ENCODE measurements at places on chromosomes 5 and 9. TPM values are rescaled to one million over a fixed set of nuclear protein-coding genes. Genes with fewer than 3 reads are reported as not detected.

- no peak for DNase-seq
These were observed 9.9 kb downstream of the C9orf40 start for GRCh38 chr9:74942801-74943200.

DNA sequence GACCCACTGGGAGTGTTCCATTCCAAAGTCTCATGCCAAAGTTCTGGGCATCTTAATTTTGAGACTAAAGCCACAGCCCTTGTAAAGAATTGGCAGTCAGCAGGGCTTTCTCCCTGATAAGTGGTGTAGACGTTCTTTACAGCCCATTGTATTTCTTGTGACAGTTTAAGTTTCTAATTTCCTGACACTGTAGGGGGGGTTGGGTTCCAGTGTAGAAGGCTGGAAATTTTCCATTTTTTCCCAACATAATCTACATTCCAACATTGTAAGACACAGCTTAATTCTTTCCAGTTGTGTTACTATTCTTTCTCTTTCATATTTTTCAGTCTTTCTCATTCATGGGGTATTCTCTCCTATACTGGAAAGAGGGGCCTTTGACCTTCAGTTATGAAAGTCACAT is 121.1 kb downstream of the FBXL7 start:
- DNase-seq, result no peak

DNA sequence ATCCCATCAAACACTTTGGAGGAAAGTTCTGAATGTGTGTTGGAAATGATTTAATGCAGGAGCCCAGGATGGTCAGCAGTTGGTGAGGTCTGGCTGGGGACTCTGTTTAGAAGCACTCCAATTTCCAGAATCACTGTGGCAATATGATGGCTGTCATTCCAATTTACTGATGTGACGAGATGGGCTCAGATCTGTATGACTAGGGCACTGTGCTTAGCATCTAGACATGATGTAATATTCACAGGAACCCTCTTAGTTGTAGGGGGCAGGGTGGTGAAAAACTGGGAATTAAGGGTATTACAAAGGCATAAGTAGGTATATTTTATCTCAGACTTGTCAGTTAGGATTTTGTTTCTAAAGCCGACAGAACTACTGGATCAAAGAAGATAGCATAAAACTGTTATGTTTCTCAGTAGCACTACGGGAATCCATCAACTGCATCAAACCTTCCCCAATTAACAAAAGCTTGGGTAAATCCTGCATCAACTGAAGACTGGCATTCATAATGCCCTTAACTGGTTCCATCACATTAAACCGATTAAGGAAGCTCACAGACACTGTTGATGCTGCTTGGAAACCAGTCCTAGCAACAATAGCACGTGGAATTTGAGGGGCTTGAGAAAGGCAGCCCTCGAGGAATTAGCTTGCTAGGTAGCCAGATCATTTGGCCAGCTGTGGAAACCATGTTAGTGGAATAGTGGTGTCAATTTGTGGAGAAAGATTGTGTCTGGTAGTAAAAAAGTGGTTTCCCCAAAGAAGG is 86.1 kb downstream of the SV2C start:
- no peak for DNase-seq

DNA sequence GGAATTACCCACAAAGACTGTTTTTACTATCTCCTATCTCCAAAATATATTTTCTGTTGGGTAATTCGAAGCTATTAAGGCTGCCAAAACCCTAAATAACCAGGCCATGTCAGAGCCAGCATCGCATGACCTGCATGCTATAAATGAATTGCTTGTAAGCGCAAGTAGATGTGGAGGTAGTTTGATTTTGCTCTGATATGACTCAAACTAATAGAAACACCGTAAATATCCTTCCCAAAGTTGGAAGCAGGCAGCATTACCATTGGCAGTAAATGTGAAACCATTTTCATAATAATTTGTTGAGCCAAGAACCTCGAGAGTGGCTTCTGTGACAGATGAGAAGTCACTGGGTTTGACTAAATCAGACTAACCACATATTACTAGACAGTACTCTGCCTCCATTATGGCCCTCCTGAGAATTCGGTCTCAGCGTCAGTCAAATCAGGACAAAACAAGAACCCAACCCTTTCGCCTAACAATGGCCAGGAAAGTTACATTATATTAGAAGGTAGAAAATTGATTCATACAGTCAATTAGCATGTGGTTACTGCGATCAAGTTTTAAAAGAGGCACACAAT is 289.8 kb downstream of the SPOCK1 start:
- no peak for DNase-seq

DNA sequence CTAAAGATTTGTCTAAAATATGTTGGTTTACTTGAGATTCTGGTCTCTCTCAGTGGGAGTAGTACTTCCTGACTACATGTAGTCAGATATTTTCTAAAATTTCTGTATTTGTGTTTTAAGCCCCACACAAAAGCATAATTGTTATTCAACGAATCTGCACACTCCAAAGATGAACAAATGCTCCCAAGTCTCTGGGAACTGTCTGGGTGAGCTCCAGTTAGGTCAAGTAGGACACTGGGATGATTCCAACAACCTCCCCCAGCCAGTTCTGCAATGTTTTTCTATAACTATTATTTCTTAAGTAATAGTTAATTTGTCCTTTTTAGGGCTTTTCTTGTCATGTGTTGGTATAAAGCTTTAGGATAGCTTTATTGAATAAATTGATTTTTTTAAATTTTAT is 174.6 kb downstream of the FAM174A start:
- no peak for DNase-seq

DNA sequence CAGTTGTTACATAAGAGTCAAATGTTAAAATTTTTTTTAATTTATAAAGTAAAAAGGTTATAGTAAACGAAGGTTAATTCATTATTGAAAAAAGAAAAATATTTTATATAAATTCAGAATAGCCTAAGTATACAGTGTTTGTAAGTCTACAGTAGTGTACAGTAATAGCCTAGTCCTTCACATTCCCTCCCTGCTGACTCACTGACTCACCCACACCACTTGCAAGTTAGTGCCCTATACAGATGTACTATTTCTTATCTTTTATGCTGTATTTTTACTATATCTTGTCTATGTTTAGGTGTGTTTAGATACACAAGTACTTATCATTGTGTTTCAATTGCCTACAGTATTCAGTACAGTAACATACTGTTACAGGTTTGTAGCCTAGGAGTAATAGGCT is 57.6 kb downstream of the MAMDC2 start:
- no peak for DNase-seq

GRCh38 chr9:20728493-20729220 is 44.6 kb downstream of the FOCAD start:
- peak; percentile 6 for DNase-seq

GRCh38 chr9:30534896-30535295 is 1849.5 kb upstream of the ACO1 start:
- no peak for DNase-seq

DNA sequence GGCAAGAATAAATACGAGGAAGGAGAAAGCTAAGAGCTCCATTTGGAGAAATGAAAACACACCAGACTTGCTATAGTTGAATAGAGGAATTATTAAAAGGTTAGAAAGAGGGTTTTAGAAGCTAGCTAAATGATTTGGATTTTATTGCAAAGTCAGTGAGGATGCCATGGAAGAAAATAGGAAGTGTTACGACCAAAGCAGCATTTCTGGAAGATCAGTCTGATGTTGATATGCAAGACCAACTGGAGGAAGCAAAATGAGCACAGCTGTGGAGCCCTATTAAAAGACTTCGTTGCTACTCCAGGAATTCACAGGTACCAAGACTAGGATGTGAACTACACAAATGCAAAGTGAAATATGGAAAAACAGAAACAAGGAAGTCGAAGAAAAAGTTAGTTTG is 2.1 kb downstream of the DHX29 start:
- DNase-seq, result no peak

- no peak for DNase-seq
These were observed 235.4 kb upstream of the TAS2R1 start for GRCh38 chr5:9865574-9865973.

DNA sequence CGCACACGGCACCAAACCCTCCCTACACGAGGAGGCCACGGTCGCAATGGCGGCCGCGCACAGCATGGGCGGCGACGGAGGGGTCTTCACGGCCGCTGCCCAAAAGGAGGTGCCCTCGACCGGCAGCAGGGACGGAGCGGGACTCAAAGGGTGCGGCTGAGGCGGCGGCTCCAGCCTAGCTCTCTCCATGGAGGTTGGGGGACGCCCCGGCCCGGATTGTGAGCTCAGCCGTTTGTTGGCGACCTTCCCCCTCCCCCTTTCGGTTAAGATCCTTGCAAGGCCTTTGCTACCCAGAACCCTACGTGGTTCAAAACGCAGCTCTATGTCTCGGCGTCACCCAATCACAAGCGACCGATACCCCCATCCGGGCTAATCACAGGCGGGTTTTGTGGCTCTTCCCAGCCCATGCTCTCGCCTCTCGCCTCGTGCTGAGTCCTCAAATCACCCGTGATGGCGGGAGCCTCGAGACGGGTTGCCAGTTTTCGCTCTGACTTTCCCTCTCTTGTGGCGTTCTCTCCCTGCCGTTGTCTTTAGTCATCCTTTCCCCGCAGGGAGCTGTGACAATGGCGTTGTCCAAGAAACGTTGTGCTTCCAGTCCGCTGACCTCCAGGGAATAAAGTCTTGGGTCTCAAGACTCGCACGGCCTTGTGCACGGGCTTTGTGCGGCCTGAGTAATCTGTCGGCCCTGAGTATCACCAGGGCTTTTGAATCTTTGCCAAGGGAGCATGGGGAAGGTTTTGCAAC is 19.5 kb downstream of the C5orf52 start:
- DNase-seq, result no peak

GRCh38 chr9:126763130-126763764 is 41.6 kb upstream of the ZBTB43 start:
- peak; percentile 77 for DNase-seq

GRCh38 chr9:69657269-69657668 is 14.9 kb downstream of the APBA1 start:
- no peak for DNase-seq

GRCh38 chr9:89711866-89712265 is 107.1 kb downstream of the GADD45G start:
- DNase-seq, result no peak

GRCh38 chr5:77426670-77427069 is 65.4 kb downstream of the WDR41 start:
- DNase-seq, result peak; percentile 13

- no peak for DNase-seq
These were observed 205.1 kb downstream of the SNCAIP start for GRCh38 chr5:122517091-122517490.

DNA sequence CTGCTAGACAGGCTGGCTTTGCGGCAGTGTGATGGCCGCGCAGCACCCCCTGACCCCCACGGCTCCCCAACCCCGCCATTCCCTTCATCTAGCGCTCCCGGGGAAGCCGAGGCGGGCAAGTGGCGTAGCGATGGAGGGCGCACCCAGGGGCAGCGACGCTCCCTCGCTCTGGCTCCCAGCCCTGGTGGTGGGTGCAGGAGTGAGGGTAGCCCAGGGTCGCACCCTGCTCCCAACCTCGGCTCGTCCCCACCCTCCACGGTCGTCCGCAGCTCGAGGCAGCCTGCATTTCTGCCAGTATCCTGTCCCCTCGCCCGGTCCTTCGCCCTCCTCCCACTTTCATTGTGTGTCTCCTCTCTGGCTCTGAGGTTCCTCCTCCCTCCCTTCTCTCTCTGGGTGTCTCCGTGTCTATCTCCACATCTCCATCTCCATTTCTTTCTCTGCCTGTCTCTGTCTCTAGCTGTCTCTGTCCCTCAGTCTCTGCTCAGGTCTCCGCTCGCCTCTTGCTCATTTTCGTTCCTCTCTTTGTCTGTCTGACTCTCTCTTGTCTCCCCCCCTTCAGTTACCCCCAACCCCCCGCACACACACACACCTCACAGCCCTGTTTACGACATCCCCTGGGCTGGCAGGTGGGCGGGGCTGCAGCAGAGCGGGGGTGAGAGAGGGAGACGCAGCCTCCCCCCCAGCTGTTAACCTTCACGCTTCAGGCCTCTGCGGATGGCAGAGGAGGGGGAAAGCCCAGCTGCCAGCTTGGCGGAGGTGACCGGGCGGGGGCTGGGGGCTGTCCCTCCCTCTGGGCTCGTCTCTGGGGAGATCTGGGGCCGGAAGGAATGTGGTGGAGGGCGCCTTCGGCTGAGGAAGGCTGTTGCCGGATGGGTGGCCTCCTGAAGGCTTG is 48.7 kb upstream of the PSD2 start:
- DNase-seq, result no peak

DNA sequence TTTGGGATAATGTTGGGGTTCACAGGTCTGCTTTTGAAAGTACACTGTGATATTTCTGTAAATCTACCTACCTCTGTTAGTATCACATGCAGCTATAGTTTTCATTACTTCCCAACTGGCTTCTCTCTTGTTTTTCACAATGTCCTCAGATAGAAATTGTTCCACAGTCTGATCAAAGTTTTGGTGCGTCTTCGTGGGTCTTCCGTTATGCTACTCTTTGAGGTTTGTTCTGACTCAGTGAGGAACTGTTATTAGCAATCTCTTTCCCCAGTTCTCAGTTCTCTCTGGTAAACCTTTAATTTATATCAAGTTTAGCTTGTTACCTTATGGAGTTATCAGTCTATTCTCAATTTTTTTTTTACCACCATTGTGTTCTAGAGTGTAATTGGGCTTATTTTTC is 2061.2 kb upstream of the CDH9 start:
- DNase-seq, result no peak

DNA sequence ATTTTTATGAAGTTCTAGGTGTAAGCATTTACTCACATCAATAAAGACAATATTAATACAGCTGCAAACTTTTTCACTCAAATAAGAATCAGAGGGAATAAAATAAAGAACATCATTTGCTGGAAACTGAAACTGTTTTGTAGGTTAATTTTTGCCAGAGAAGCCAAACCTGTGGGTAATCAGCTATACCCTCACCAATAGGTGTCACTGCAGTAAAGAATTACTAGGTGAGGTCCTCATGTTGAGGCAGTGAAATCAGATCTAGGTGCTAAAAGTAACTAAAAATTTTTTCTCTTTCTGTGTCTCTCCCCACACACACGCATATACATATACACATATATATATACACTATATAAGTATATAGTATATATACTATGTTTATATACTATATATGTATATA is 1016.3 kb upstream of the SEMA6A start:
- DNase-seq, result no peak

- no peak for DNase-seq
These were observed 6.5 kb upstream of the TMEM210 start for GRCh38 chr9:137178201-137178938.

- peak; percentile 90 for DNase-seq
These were observed 138.9 kb upstream of the CDKN2B start for GRCh38 chr9:22147813-22148527.

- DNase-seq, result no peak
These were observed 216.2 kb downstream of the PTPRD start for GRCh38 chr9:10396615-10397014.

- peak; percentile 24 for DNase-seq
These were observed at the start of gene SUSD3 for GRCh38 chr9:93058355-93059010. Gene SUSD3, plus strand, starts transcription at chr9:93058701. Its CDS starts 42 bp downstream, at chr9:93058743.

MARVELD2 gene
- 2.9 TPM for polyA plus RNA-seq

TPPP gene
- polyA plus RNA-seq, result 1.4 TPM

CCDC187 gene
- polyA plus RNA-seq, result not detected

ANKRD31 gene
- 0.15 TPM for polyA plus RNA-seq

PCDHB15 gene
- 0.04 TPM for polyA plus RNA-seq

SMIM32 gene
- not detected for polyA plus RNA-seq

SUSD3 gene
- 0.46 TPM for polyA plus RNA-seq

C5orf58 gene
- polyA plus RNA-seq, result not detected

GRXCR2 gene
- polyA plus RNA-seq, result not detected

INSL6 gene
- not detected for polyA plus RNA-seq

CCDC183 gene
- polyA plus RNA-seq, result 1.1 TPM

DBH gene
- polyA plus RNA-seq, result not detected

PCDHGC5 gene
- 0.03 TPM for polyA plus RNA-seq

EQTN gene
- not detected for polyA plus RNA-seq

GRM6 gene
- not detected for polyA plus RNA-seq

C5orf52 gene
- polyA plus RNA-seq, result not detected
